MCF 10A (cell line): ENCODE measurements at places on chromosomes 11 and 22.
A peak's percentile ranks its signal among the peaks of the same experiment; 100 is the strongest.

DNA sequence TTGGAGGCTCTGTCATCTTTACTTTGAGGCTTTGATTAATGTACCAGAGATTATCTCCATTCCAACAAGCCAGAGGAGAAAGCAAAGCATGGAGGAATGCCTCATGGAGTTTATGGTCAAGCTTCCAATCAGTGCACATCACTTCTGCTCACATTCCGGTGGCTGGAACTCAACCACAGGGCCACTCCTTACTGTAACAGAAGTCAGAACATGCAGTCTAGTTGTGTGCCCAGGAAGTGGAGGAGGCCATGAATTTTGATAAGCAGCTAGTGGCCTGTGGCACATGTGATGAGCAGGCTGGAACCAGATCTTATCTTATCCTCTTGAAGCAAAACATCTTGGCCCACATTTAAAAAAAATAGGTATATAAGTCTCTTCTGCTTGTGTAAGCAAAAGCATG lies 258.9 kb upstream of the ARHGAP20 start:
- DNase-seq, result peak; percentile 16
- no peaks in the 10 kb centered on the region for H3K36me3 ChIP-seq
- peaks cover 11% of the 10 kb centered on the region for H3K4me1 ChIP-seq
- H3K27me3 ChIP-seq, result peaks cover 11% of the 10 kb centered on the region

DNA sequence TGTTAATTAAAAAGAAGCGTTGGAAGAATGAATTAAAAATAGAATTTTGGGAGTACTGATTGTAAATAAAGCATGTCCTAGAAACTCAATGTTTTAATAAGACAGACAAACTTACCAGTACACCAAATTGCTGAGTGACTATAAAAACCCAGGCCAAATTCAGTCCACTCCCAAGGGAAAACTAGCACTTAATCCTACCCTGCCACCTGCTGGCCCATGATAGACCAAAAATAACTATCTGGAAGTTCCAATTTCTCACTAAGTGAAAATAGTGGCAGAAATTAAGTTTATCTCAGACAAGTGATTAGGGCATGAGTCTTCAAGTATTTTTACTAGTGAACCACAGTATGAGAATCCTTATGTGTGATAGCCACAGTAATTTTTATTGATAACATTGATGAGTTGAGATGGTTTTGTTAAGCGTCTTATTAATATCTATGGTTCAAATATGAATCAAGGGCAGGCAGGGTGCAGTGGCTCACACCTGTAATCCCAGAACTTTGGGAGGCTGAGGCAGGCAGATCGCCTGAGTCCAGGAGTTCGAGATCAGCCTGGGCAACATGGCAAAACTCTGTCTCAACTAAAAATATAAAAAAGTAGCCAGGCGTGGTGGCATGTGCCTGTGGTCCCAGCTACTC lies 9.8 kb upstream of the DDX10 start:
- H3K27me3 ChIP-seq, result no peaks in the 10 kb centered on the region
- no peak overlapping the region for H3K4me3 ChIP-seq
- DNase-seq, result peak; percentile 74
- H3K36me3 ChIP-seq, result no peaks in the 10 kb centered on the region

DNA sequence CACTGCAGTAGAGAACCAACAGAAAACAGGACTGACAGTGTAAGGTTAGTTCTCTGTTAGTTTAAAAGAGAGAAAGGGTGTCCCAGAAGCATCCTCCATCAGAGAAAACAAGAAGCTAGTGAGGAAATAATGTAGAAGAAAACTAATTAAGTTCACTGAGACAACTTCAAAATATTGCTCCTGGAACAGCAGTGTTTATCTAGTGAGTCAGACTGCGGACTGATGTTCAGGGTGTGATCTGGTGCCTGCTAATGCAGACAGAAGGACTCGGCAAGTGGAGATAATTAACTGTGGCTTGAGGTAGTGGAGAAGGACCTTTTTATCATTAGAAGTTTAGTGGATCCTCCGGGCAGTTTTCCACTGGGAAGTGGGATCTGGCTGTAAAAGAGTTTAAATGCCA lies 55.4 kb downstream of the CDON start:
- peak overlapping the region; percentile 63 for H3K27ac ChIP-seq
- peak; percentile 59 for DNase-seq
- peaks cover 13% of the 10 kb centered on the region for H3K4me1 ChIP-seq
- H3K4me3 ChIP-seq, result peak overlapping the region; percentile 29
- no peaks in the 10 kb centered on the region for H3K27me3 ChIP-seq

GRCh38 chr11:7668464-7668863 lies 4.8 kb downstream of the CYB5R2 start:
- no peak overlapping the region for H3K4me3 ChIP-seq
- no peaks in the 10 kb centered on the region for H3K27me3 ChIP-seq
- no peak for DNase-seq
- no peak overlapping the region for H3K27ac ChIP-seq

DNA sequence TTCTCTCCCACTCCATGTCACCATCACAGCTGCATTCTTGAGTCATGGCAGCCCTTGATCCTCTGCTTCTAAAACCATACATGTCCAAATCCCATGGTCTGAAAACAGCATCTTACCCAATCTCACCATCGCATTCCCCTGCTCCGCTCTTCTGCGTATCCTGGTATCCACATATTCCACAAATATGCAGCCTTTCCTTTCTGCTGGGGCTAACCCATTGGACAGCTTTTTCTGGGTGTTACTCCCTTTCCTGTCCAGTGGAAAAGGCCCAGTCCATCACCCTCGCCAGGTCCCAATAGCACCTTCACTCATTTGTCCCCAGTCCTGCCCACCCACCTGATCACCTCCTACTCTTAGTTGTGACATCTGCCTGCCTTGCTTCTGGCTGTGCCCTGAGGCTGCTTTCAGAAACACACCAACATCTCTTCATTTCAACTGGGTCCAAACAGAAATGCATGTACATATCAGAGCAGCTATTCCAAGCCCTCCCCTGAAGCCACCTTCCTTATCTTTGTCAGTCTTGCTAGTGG lies 237.6 kb upstream of the TBCEL start:
- no peaks in the 10 kb centered on the region for H3K4me1 ChIP-seq
- H3K27ac ChIP-seq, result no peak overlapping the region
- no peaks in the 10 kb centered on the region for H3K36me3 ChIP-seq

DNA sequence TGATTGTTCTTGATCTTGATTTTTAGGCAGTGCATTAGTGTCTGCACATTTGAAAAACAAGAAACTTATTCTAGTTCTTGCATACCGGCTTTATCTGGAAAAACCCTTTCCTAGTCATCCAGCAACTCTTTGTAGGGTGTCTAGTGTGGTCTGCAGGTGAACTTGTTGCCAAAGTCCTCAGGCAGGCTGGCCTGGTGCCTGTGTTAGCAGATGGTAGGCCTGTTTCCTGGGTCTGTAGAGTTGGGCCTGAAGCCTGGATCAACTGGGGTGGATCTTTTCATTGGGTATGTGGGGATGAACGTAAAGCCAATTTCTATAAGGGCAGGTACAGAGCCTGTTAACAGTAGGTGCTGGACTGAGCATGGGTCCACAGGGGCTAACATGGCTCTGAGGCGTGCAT lies 5.6 kb upstream of the GLYATL1 start:
- H3K4me1 ChIP-seq, result no peaks in the 10 kb centered on the region
- H3K4me3 ChIP-seq, result no peak overlapping the region
- H3K27ac ChIP-seq, result no peak overlapping the region
- H3K36me3 ChIP-seq, result peaks cover 6% of the 10 kb centered on the region
- no peaks in the 10 kb centered on the region for H3K27me3 ChIP-seq
- DNase-seq, result no peak

DNA sequence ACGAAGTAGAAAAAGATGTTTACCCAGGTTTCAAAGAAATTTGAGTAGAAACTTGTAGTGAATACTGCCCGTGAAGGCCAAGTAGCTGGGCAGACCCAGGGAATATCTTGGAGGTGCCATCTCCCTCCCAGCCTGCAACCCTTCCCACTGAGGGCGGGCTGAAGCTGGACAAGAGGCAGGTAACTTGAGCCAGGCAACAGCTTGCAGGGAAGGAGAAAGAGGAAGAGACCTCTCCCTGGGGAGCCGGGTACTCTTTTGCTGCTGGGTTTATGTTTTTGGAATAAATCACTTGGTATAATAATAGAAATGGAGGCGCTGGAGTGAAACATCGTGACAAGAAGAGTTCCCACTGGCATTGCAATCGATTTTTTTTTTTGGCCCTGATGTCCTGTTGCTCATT lies 49.4 kb upstream of the JAM3 start:
- H3K27ac ChIP-seq, result no peak overlapping the region
- DNase-seq, result no peak
- peaks cover 11% of the 10 kb centered on the region for H3K4me1 ChIP-seq
- peaks cover 31% of the 10 kb centered on the region for H3K27me3 ChIP-seq

DNA sequence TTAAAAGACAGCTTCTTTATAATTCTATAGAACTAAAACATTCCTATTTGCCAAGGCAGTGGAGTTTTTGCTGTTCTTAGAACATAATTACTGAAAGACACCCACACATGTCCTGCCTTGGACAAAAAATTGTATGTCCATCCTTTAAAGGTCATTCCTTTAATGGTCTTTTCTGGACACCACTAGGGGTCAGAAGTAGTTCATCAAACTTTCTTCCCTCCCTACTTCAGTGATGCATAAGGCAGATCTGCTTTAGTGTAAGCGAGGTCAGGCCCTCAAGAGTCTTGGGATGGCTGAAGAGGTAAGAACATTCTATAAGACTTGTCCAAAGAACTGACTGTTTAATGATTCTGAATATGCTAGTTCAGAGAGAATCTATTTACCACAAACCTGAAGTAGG lies 4.3 kb upstream of the OR51V1 start:
- peak; percentile 63 for DNase-seq
- peaks cover 5% of the 10 kb centered on the region for H3K4me1 ChIP-seq
- no peak overlapping the region for H3K27ac ChIP-seq
- H3K4me3 ChIP-seq, result no peak overlapping the region
- no peaks in the 10 kb centered on the region for H3K36me3 ChIP-seq

GRCh38 chr11:24748261-24748660 lies 251.4 kb downstream of the LUZP2 start:
- peaks cover 14% of the 10 kb centered on the region for H3K27me3 ChIP-seq
- no peak overlapping the region for H3K27ac ChIP-seq
- no peaks in the 10 kb centered on the region for H3K36me3 ChIP-seq
- H3K4me3 ChIP-seq, result no peak overlapping the region

DNA sequence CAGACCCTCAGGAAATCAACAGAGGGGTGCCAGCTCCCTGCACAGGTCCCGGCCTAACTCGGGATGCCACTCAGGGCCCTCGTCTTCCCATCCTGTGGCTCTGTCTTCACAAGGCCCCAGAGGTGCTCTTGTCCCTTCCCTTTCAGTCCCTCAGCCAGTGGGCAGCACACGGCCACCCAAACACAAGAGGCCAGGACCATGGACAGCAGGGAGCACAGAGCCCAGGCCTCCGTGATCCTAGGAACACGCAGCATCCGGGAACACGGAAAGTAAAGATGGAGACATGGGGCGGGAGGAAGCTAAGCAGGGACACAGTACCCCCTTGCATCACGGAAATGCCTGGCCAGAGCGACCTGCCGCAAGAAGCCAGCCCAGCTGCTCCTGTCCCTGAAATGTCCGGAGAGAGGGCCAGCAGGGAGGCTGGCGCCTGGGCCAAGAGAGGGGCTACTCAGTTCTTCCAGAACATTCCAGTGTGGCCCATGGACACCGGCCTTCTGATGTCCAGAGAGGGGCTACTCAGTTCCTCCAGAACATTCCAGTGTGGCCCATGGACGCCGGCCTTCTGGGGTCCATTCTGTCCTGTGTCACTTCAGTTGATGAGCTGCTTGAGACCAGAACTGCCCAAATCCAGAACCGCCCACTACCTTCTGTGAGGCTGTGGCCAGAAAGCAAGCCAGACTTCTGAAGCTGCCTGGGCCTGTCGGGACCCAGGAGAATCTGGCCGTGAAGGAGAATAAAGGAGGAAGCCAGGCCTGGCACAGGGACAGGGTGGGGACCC lies 274.0 kb downstream of the BRD1 start:
- DNase-seq, result no peak
- peaks cover 6% of the 10 kb centered on the region for H3K36me3 ChIP-seq
- H3K27ac ChIP-seq, result no peak overlapping the region
